ENCODE measurements at places on chromosomes 2 and 18. TPM values are rescaled to one million over a fixed set of nuclear protein-coding genes. Genes with fewer than 3 reads are reported as not detected.

GRCh38 chr2:60094450-60094929 lies 459.0 kb downstream of the BCL11A start:
- no peaks in the 10 kb centered on the region for H3K4me1 ChIP-seq
- H3K27ac ChIP-seq, result no peak overlapping the region
- DNase-seq, result no peak
- H3K27me3 ChIP-seq, result peaks cover 4% of the 10 kb centered on the region

Gene LYG2
- 0.24 TPM for polyA plus RNA-seq

DNA sequence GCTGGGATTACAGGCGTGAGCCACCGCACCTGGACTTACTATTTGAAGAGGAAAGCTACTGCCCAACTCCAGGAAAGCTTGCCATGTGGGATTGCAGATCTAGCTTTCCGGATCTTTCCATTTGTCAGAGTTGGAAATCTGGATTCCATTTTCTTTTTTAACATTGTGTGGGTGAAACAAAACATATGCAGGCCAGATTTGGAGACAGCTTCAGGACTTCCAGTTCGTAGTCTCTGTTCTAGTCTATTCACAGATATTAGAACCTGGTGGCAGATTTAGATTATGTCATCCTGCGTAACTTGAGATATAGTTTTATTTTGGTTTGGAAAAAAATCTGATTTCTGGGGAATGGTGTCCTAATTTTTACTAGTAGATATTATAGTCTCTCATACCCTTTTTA lies 70.5 kb downstream of the ZNF236 start:
- H3K36me3 ChIP-seq, result peaks cover 30% of the 10 kb centered on the region
- H3K4me1 ChIP-seq, result no peaks in the 10 kb centered on the region
- no peak overlapping the region for H3K4me3 ChIP-seq

Gene GPR75
- 2.7 TPM for polyA plus RNA-seq

- no peak overlapping the region for H3K4me3 ChIP-seq
- no peaks in the 10 kb centered on the region for H3K4me1 ChIP-seq
- H3K36me3 ChIP-seq, result no peaks in the 10 kb centered on the region
- no peak overlapping the region for H3K27ac ChIP-seq
- DNase-seq, result no peak
Observed at GRCh38 chr2:26184121-26184520, 11.2 kb downstream of the GAREM2 start.

Gene C2orf81
- polyA plus RNA-seq, result 0.58 TPM

Gene ZSWIM2
- not detected for polyA plus RNA-seq

Gene POMC
- polyA plus RNA-seq, result not detected

DNA sequence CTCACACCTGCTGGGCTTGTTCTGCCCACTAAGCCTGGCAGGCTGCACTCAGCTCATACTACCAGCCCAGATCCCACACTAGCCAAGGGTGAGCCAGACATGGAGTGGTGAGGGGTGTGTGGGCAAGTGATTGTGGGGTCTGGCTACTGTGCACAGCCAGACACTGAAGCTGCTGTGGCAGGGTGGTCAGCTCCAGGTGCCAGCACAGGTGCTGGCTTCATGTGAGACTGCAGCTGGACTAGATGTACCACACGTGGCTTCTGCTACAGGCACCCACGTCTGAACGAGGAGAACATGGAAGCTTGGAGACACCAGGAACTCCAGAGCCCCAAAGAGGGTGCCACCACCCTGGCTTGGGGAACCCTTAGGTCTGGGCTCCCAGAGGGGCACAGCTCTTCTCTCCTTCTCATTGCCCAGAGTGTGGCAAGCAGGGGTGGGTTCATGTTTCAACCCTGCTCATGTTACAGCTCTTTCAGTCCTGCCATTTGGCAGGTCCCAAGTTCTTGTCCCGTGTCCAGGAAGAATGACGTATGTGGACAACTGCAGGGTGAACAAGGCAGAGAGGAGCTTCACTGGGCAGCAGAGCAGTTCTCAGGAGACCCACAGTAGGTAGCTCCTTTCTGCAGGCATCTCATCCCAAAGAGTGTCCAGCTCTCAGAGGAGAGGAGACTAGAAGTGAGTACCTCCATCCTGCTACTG lies 1624.2 kb upstream of the TMEFF2 start:
- no peak for DNase-seq
- H3K4me3 ChIP-seq, result no peak overlapping the region
- no peaks in the 10 kb centered on the region for H3K36me3 ChIP-seq
- H3K27ac ChIP-seq, result no peak overlapping the region

- H3K4me3 ChIP-seq, result no peak overlapping the region
- no peaks in the 10 kb centered on the region for H3K4me1 ChIP-seq
- H3K27ac ChIP-seq, result no peak overlapping the region
- DNase-seq, result no peak
- no peaks in the 10 kb centered on the region for H3K27me3 ChIP-seq
- no peaks in the 10 kb centered on the region for H3K36me3 ChIP-seq
Observed at GRCh38 chr2:188022389-188022788, 269.3 kb upstream of the GULP1 start.

Gene NBAS
- polyA plus RNA-seq, result 28.1 TPM

Gene APOB
- not detected for polyA plus RNA-seq

GRCh38 chr2:224922142-224922727 lies 120.0 kb downstream of the DOCK10 start:
- DNase-seq, result no peak
- no peak overlapping the region for H3K27ac ChIP-seq
- H3K27me3 ChIP-seq, result no peaks in the 10 kb centered on the region
- no peaks in the 10 kb centered on the region for H3K36me3 ChIP-seq
- no peaks in the 10 kb centered on the region for H3K4me1 ChIP-seq

DNA sequence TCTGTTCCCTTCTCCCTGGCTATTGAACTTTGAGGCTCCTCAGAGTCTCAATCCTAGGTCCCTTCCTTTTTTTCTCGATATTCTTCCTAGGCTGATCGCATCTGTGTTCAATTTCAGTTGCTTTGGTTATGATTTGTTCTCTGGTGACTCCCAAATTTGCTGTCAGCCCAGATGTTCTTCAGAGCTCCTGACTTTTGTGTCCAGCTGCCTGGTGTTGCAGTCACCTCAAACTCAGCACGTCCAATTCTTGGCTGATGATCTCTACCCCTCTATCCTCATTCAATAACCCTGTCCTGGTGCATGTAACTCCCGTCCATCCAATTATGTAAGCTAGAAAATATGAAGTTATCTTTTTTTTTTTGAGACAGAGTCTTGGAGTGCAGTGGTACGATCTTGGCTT lies 31.4 kb downstream of the DIS3L2 start:
- H3K27me3 ChIP-seq, result no peaks in the 10 kb centered on the region
- peaks cover 7% of the 10 kb centered on the region for H3K4me1 ChIP-seq
- no peak overlapping the region for H3K4me3 ChIP-seq

- peaks cover 15% of the 10 kb centered on the region for H3K4me1 ChIP-seq
- peaks cover 6% of the 10 kb centered on the region for H3K27me3 ChIP-seq
- no peaks in the 10 kb centered on the region for H3K36me3 ChIP-seq
- no peak overlapping the region for H3K27ac ChIP-seq
- H3K4me3 ChIP-seq, result no peak overlapping the region
Observed at GRCh38 chr2:237669283-237669627, 41.9 kb downstream of the LRRFIP1 start.

GRCh38 chr18:51092117-51092516 lies 62.1 kb downstream of the SMAD4 start:
- no peak overlapping the region for H3K4me3 ChIP-seq
- H3K27ac ChIP-seq, result no peak overlapping the region
- no peaks in the 10 kb centered on the region for H3K27me3 ChIP-seq
- H3K4me1 ChIP-seq, result no peaks in the 10 kb centered on the region
- DNase-seq, result no peak

DNA sequence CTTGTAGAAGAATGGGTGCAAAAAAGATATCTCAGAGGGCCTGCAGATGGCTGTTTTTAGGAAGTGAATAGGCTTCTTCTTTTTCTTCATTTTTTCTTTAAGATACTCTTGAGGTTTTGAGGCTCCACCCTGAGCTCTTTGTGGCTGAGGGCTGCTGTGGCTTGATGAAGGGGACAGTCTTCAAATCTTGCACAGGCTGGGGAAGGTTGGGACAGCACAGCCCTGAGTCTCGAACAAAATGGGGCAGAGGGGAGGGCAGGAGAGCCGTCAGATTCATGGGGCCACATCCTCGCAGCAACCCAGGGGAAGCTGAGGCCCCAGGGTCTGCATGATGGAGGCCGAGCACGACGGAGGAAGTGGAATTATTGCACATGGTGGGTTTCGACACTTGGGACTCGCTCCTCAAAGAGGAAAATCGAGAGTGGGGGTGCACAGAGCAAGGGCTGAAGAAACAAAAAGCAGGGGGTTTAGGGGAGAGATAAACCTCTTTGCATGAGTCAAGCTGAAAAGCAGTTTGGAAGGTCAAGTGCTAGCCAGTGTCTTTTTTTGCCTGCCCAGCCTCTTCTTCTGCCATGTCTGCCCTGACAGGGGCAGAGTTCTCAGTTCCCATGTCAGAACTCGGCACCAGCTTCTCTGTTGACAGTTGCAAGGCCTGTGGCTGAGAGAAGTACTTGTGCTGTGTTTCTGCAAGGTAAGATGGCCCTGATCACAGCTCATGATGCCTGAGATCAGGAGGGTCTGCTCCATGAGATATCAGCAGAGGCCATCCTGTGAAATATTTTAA lies 19.5 kb downstream of the INPP4A start:
- no peak overlapping the region for H3K4me3 ChIP-seq
- H3K27me3 ChIP-seq, result no peaks in the 10 kb centered on the region
- no peak overlapping the region for H3K27ac ChIP-seq
- H3K4me1 ChIP-seq, result peaks cover 9% of the 10 kb centered on the region
- H3K36me3 ChIP-seq, result no peaks in the 10 kb centered on the region

Gene ABCG5
- not detected for polyA plus RNA-seq

DNA sequence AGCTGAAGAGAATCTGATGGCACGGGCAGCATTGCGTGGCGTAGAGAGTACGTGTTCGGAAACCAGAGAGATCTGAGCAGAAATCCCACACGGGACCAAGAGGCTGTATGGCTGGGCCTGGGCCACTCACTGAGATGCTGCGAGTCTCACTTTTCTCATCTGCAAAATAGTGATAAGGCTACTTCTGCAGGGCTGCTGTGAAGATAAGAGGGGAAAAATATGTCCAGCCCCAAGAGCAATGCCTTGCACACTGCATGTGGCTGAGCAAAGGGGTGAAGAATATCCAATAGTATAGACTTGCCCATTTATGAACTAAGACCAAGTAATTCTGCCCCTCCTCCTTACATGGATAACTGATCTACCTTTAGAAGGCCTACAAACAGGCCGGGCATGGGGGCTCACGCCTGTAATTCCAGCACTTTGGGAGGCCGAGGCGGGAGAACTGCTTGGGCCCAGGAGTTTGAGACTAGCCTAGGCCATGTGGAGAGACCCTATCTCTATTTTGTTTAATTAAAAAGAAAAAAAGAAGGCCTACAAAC lies 3.1 kb downstream of the FECH start:
- H3K27ac ChIP-seq, result no peak overlapping the region
- no peak for DNase-seq
- H3K27me3 ChIP-seq, result no peaks in the 10 kb centered on the region
- H3K4me1 ChIP-seq, result peaks cover 10% of the 10 kb centered on the region
- no peak overlapping the region for H3K4me3 ChIP-seq

GRCh38 chr18:3688690-3689089 lies 238.7 kb downstream of the TGIF1 start:
- H3K36me3 ChIP-seq, result no peaks in the 10 kb centered on the region
- no peak for DNase-seq
- no peaks in the 10 kb centered on the region for H3K27me3 ChIP-seq
- no peak overlapping the region for H3K27ac ChIP-seq
- H3K4me1 ChIP-seq, result no peaks in the 10 kb centered on the region
- H3K4me3 ChIP-seq, result no peak overlapping the region

- no peaks in the 10 kb centered on the region for H3K4me1 ChIP-seq
- no peaks in the 10 kb centered on the region for H3K36me3 ChIP-seq
- H3K27me3 ChIP-seq, result peaks cover 2% of the 10 kb centered on the region
- H3K4me3 ChIP-seq, result no peak overlapping the region
Observed at GRCh38 chr2:163397451-163397850, 338.4 kb downstream of the FIGN start.

Gene ZNF396
- 0.49 TPM for polyA plus RNA-seq

DNA sequence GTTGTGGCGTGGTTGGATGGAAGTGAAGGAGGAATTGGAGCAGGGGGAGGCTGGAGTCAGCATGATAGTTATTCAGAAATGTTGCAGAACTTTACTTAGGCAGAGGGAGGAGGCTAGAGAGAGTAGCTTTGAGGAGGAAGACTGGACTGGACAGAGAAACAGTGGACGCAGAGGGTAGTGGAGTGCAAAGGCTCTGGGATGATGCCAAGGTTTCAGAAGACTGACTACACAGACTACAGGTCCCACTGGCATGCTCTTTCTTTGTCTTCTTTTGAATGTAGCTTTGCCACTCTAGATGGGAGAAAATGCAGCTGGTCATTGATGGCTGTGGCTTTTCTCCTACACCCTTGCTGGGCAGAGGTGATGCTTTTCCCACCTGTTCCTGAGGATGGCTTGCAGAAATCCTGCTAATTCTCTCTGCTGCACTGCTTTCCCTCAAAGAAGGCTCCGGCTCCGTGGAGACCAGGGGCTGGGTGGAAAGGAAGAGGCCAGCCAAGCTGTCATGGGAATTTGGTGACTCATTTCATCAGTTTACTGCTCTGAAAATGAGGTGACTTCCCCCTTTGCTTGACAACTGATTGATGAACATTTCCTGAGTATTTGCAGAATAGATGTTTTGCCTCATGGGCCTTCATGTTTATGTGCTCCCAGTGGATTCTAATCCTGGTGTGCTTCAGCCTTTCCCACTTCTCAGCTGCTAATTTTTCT lies 42.4 kb downstream of the MEIS1 start:
- H3K36me3 ChIP-seq, result no peaks in the 10 kb centered on the region
- no peaks in the 10 kb centered on the region for H3K27me3 ChIP-seq
- H3K27ac ChIP-seq, result no peak overlapping the region
- H3K4me1 ChIP-seq, result peaks cover 7% of the 10 kb centered on the region

- H3K27me3 ChIP-seq, result peaks cover 6% of the 10 kb centered on the region
- H3K36me3 ChIP-seq, result no peaks in the 10 kb centered on the region
- no peak overlapping the region for H3K27ac ChIP-seq
- peak; percentile 5 for DNase-seq
Observed at GRCh38 chr2:105545730-105546627, 147.1 kb upstream of the FHL2 start.

Gene TCF23
- not detected for polyA plus RNA-seq

- no peaks in the 10 kb centered on the region for H3K27me3 ChIP-seq
- no peak for DNase-seq
- no peaks in the 10 kb centered on the region for H3K36me3 ChIP-seq
- no peak overlapping the region for H3K27ac ChIP-seq
- H3K4me1 ChIP-seq, result no peaks in the 10 kb centered on the region
Observed at GRCh38 chr2:146246002-146246735, 1598.7 kb upstream of the ACVR2A start.

Gene DYNAP
- polyA plus RNA-seq, result 0.07 TPM

DNA sequence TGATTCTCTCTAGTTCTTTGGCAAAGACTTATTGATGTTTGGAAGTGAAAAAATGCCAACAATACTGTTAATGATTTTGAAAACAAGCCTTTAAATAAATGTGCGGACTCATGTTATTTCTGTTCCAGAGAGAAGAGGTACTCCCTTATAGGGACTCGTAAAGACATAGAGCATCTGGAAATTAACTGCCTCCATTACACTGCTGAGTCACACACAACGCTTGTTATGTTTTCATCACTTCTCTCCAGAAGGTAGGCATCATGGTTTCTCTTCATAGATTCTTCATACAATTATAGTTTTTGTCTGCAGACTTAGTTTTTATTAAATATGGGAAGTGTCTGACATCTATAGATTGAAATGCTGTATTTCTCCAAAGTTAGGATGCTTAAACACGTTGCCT lies 302.5 kb upstream of the EPC2 start:
- H3K27me3 ChIP-seq, result no peaks in the 10 kb centered on the region
- no peaks in the 10 kb centered on the region for H3K36me3 ChIP-seq
- H3K4me3 ChIP-seq, result no peak overlapping the region
- no peak overlapping the region for H3K27ac ChIP-seq

Gene SERPINB10
- polyA plus RNA-seq, result 5.8 TPM
